Activated effector memory CD4-positive, alpha-beta T cell treated with Interleukin-2 at 50 U/mL for 16 hours (primary cell): ENCODE measurements at places on chromosomes 4 and X.

DNA sequence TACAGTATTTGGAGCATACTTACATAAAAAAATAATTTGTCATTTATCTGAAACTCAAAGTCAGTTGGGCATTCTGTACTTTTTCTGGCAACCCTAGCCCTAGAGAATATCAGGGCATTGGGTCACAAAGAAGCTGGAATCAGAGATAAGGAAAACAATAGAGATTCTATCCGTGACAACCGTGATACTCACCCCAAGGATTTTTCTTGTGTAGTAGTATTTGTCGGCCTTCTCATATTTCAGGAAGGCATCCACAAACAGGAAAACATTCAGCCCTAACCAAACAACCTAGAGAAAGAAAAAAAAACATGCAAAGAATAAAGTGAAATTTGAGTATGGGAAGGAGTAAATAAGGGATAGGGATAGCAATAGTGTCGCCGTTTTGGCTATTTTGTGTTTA, 3.6 kb downstream of the NOX1 start:
- no peak for DNase-seq

DNA sequence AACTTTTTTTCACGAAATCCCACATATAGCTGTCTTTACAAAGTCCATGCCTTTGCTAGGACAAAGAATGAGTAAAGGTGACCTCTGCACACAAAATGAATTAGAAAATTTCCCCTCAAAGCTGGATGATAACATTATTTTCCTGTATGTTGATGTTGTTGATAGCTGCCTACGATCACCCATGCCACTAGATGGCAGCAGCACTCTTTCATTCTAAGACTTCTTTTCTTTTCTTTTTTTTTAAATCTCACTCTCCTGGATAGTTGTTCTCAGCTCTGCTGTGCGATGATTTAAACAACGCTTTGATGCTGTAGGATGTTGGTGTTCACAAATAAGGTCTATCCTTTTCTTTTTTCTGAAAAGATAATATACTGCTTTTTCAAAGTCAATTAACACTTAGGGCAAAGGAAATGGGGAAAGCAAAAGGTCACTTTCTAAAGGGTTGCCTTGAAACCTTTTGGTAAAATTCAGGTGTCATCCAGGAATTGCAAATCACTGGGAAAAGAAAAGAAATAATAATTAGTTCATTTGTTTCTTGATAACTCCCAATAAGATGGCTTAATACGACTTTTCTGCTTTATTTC, 266.8 kb downstream of the C4orf33 start:
- DNase-seq: no peak

DNA sequence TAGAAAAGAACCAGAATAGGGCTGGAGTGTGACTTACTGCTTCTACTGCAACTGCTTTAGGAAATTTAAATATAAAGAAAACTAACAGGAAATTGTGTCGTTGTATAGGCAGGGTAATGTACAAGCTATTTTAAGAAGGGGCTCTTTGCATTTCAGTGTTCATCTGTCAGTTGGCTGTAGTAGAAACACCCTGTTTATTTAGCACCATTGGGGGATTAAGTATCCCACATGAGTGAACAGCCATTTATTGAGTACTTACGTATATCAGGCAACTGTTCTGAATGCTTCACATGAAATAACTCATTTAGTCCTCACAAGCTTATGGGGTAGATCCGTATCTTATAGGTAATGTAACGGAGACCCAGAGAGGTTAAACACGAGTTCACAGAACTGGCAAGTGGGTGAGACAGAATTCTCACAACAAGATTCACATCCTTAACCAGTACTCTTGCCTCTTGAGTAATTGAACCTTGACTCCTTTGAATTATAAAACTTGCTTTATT, 23.9 kb downstream of the STIM2 start:
- DNase-seq: no peak

GRCh38 chrX:362351-362750, 24.4 kb downstream of the PPP2R3B start:
- no peak for DNase-seq

GRCh38 chr4:41820473-41820872, 71.9 kb upstream of the PHOX2B start:
- no peak for DNase-seq

DNA sequence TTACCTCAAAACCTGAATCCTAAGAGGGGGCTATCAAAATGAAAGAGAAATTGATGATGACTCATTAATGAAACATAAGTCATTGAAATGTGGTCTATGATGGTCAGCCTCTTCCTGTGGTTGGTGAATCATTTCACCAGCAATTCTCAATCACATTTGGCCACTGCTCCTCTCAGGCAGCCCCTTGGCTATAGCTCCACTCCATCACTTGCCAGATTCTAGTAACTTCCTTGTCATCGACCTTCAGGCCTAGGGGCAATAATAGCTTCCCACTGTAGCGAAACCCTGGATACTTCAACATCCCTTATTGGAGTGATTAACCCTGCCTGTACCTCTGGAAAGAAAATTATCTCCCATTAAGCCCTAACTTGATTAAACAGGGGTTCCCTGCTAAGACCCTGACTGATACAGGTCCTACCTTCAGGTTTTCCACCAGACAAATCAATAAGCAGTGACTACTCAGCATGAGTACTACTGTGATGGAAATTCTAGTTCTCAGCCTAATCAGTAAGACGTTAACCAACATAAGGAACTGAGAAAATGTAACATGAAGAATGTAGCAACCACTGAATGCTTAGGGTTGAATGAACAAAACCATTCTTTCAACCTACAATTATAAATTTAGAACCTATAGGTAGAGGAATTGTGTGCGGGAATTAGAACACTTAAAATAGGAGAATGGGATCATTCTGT, 30.4 kb downstream of the ADH7 start:
- DNase-seq: no peak
